Activated CD4-positive, alpha-beta T cell treated with anti-CD3 and anti-CD28 coated beads, Interleukin-10, Interleukin-2, amounts not matched to agents 100 ng/mL and 50 ng/mL, durations not matched to agents 16 hours and 8 hours (primary cell): ENCODE measurements at places on chromosomes 5 and 9.

- DNase-seq, result no peak
These were observed 144.3 kb downstream of the MACIR start for GRCh38 chr5:103402851-103403250.

- DNase-seq, result no peak
These were observed 229.1 kb downstream of the ESM1 start for GRCh38 chr5:54756301-54756700.

DNA sequence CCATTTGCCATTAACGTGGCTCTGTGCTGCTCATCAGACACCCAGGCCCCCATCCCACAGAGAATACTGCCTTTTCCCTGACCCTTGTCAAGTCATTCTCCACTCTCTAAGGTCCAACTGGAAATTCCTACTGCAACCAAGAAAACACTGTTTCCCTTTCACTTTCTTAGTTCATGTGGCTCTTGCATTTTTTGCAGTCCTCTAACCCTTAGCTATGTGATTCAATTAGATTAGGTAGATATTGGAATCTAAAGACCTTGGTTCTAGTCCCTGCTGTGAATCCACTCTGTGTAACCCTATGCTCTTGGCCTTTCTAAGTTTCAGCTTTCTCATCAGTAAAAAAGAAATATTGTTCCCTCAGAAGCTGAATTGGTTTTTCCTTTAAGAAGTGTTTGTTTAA is 649.4 kb downstream of the CCDC171 start:
- DNase-seq, result no peak

DNA sequence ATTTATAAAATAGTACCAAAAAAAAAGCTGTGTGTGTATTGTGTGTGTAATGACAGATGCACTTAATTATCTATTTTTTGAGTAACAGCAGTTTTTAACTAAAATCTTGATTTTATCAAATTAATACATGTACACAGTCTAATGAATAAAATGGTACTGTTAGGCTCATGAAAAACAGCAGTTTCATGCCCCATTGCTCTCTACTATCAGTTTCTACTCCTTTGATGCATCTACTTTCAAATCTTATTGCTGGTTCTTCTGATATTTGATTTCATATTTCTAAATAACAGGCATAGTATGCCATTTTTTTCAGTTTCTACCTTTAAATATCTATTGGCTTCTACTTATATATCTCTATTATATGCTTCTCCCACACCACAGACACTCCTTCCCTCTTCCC is 117.4 kb downstream of the CCDC171 start:
- no peak for DNase-seq

DNA sequence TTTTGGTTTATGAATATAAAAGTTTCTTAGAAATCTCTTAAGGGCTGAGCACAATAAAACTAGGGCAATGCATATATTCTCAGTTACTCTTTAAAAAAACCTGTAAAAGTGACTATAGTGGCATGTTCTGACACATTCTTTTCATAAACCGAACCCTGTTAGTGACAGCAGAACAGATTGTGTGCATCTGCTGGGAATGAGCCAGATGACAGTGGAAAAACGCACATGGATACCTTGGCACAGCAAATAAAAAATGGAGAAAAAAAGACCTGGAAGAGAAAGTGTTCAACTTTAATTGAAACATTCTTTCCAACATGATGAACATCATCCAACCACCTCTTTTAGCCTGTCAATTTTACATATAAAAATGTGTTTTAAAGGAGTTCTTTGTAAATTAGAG is 12.7 kb downstream of the MEF2C start:
- no peak for DNase-seq

DNA sequence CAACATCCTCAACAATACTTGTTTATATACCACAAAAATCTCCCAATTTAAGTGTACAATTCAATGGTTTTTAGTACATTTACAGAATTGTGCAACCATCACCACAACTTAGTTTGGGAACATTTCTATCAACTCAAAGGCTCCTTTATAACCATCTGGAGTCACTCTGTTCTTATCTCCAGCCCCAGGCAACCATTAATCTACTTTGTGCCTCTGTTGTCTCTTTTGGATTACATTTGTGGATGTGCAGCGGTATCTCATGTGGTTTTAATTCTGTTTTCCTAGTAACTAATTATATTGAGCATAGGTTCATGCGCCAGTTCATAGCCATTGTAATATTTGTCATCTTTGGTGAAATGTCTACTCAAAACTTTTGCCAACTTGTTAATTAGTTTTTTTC is 14.4 kb downstream of the ADAMTS19 start:
- DNase-seq, result no peak

DNA sequence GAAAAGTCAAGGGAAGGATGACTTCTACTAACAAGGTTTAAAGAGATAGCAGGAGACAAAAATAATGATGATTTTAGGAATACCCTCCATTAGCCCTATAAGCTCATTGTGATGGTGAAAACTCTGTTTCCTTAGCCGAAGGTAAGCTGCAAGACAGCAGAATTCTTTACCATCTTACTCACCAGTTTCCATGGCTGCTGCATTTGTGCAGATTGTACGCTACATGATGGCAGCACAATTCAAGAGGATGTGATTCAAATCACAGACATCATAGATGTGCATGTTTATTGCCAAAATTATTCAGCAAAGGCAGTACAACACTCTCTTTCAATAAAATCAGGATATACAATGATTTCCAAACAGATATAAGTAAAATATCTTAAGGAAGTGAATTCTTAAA is 175.6 kb downstream of the SPATA31D1 start:
- DNase-seq, result no peak

DNA sequence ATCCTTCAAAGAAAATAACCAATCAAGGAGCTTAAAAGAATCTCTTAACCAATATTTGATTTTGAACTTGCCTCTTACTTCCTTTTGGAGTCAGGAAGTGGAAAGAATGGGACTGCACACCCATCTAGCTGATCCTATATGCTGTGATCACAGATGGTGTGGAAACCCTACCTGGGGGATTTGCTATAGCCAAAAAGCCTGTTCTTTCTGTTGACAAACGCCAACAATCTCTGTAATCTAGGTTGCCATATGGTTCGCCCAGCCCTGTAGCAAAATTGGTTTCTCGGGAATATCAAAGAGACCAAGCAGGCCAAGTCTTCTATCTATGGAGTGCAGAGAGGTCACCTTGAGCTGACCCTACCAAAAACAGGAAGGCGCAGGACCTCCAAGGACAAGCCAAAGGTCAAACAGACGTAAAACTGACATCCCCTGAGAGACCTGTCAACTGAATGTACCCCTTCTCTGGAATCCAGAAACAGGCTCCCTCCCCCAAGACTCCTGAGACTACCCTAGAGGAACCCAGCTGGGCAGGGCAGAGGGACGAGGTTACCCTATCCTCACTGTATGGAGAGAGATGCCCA is 19.4 kb downstream of the NRG2 start:
- no peak for DNase-seq

GRCh38 chr9:72979405-72980100 is 26.7 kb upstream of the ALDH1A1 start:
- no peak for DNase-seq

- DNase-seq, result no peak
These were observed 20.5 kb downstream of the PTGES2 start for GRCh38 chr9:128106940-128107467.

- DNase-seq, result no peak
These were observed 6.6 kb downstream of the POC5 start for GRCh38 chr5:75710637-75711036.

GRCh38 chr5:194102-194501 is 2.8 kb downstream of the LRRC14B start:
- no peak for DNase-seq

GRCh38 chr5:155598552-155598951 is 585.0 kb downstream of the KIF4B start:
- DNase-seq, result no peak

- no peak for DNase-seq
These were observed 7.7 kb upstream of the SHISAL2B start for GRCh38 chr5:64682608-64683007.

DNA sequence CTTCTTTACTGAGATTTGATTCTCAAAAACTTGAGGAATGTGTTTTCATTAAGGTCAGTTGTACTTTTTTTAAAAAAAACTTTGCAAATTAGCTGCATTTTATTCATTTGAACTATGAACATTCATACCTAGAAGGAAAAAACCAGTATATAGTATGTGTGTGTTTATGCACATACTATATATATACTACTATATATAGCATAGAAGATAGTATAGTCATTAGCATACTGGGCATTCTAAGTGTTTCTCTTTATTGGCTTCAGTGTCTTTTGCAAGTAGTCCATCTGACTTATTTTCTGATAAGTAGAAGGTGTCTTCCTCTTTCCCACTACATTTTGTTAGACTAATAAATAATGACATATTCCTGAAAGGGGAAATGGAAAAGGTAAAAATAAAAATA is 33.0 kb downstream of the ELOVL7 start:
- no peak for DNase-seq

GRCh38 chr5:68116868-68117411 is 98.6 kb upstream of the PIK3R1 start:
- no peak for DNase-seq

- no peak for DNase-seq
These were observed 39.8 kb upstream of the PITX1 start for GRCh38 chr5:135073761-135074345.

DNA sequence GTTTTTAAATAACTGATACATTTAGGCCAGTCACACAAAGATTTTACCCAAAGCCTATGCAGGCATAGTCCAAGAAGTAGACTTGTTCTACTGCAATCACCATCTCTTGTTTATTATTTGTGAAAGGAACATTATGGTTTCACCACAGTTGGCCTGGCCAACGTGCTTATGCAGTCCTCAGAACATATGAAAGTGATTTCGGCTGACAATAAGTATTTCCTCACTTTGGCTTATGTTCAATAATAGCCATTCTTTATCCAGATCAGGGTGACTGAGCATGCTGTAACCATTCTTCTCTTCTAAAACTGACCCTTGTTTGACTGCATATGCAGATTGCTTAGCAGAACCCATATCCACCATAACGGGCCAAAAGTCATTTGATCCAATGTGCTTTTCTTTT is 76.6 kb upstream of the CCDC152 start:
- no peak for DNase-seq

DNA sequence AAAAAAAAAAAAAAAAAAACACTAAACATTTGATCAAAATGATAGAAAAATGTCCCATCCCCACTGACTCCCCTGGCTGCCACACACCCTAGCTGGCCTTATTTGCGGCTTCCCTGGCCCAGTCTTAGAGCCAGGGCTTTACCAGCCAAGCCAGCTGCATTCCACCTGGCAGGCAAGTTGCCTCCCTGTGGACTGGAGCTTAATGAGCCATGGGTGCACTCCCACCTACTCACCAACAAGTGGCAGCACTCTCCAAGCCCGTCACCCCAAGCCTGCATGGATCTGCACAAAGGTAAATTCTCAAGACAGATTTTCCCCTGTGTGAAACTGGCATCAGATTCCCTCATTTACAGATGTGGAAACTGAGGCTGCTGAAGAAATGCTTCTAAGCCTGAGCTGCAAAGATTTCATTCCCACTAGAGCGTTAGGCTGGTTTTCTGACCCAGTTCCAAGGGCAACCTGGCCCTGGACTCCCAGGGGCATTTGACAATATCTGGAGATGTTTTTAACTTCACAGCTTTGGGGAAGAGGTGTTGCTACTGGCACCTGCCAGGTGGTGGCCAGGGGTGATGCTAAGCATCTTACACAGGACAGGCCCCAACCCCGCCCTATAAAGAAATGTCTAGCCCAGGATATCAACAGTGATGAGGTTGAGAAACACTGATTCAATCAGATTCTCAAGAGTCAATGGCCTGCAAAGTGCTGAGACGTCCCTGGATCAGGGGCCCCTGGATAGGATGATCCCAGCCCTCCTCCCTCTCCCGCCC is 21.9 kb upstream of the VDAC1 start:
- peak; percentile 48 for DNase-seq

DNA sequence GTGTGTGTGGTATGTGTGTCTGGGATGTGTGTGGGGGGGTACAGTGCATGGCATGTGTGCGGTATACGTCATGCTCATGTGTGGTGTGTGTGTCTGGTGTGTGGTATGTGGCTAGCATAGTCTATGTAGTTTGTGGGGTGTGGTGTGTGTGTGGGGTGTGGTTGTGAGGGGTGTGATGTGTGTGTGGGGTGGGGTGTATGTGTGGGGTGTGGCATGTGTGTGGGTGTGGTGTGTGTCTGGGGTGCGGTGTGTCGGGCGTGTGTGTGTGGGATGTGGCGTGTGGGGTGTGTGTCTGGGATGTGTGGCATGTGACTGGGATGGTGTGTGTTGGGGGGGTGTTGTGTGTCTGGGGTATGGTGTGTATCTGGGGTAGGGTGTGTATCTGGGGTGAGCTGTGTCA is 52.3 kb downstream of the SECISBP2 start:
- no peak for DNase-seq

DNA sequence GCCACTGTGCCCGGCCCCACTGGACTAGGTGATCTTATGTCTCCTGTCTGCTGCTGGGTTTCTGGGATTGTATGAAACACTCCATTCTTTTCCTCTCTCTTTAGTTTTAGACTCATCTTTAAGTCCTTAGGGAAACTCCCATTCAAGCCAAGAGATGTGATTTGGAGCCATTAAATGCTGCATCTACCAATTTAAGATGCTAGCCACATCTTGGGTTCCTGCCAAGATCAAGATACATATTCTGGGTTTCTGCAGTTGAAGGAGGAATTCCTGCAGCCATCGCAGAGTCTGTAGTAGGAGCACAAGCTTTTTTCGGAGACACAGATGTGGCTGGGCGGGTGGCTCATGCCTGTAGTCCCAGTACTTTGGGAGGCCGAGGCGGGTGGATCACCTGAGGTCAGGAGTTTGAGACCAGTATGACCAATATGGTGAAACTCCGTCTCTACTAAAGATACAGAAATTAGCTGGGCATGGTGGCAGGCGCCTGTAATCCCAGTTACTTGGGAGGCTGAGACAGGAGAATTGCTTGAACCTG is 23.2 kb downstream of the STXBP1 start:
- no peak for DNase-seq

DNA sequence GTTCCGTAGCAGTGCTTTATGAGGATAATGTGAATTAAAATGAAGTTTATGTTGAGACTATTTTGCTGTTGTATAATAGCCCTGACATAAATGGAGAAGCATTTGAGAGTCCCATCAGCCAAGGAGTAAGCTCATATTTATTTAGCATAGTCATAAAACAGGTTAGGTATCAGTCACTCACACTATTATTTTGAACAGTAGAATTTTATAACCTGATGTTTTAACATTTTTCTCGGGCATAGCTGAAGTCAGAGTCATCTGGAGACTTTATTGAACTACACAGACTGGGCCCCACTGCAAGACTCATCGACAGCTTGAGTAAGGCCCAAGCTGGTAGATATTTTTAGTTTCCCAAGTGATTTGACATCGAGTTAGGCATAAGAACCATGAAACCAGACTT is 620.3 kb upstream of the WWC1 start:
- no peak for DNase-seq
